ENCODE measurements at places on chromosomes 4 and X.

DNA sequence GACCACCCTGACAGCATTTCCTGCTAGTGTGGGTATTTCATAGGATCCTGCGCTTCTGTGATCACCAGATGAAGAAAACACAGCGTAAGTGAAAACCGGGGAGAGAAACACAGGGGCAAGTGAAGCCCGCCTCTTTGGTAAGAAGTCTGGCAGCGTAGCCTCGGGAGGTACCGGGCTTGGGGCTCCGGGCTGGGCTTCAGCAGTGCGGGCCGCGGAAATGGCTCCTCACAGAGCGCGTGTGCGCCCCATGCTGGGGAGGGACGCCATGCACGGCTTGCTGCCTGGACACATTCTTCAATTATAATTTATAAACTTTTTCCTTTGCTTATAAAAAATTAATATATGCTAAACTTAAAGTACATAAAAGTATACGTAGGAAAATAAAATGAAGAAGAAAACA, 151.5 kb downstream of the AFAP1 start:
- no peak for DNase-seq

DNA sequence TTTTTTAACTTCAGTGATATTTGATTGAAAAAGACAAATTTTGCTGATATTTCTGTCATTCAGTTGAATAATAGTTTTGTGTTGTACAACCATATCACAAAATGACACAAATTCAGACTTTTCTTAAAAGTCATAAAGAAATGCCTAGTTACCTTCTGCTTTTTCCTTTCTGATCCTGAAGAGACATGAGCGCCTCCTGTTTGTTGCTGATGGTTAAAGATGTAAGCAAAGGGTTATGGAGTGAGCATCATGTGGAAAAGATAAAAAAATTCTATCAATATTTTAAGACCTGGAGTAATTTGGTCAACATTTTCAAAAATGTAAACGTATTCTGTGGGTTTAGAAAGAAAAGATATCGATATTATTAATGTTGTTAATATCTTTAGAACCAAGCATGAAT, 669.9 kb upstream of the NR3C2 start:
- DNase-seq, result no peak

GRCh38 chr4:60723796-60724195, 476.3 kb upstream of the ADGRL3 start:
- DNase-seq, result no peak

DNA sequence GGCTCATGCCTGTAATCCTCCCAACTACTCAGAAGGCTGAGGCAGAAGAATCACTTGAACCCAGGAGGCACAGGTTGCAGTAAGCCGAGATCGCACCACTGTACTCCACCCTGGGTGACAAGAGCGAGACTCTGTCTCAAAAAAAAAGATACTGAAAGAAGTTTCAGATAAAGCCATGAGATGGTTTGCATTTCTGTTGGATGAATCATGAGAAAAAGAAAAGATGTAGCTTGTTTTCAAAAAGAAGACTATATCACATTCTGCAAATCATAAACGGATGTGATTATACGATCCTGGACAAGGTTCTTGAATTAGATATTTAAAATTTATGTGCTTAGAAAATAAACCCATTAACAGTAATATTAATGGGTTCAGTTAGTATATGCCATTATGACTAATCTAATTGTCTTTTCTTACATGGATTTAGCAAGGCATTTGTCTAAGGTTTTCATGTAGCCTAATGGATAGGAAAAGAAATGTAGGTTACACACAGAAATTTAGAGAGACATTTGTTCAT, 345.9 kb downstream of the SLC7A11 start:
- no peak for DNase-seq

GRCh38 chr4:40710484-40711254, 39.1 kb upstream of the NSUN7 start:
- no peak for DNase-seq

DNA sequence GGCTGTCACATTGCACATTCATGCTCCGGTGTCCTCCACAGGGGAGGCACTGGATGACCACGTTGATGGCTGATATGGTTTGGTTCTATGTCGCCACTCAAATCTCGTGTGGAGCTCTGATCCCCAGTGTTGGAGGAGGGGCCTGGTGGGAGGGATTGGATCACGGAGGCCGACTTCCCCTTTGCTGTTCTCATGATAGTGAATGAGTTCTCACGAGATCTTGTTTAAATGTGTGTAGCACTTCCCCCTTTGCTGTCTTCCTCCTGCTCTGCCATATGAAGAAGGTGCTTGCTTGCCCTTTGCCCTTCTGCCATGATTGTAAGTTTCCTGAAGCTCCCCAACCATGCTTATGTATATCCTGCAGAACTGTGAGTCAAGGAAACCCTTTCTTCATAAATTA, 22.3 kb upstream of the NAT8L start:
- no peak for DNase-seq

- peak; percentile 4 for DNase-seq
These were observed 153.8 kb upstream of the RAPGEF2 start for GRCh38 chr4:158949099-158949498.

DNA sequence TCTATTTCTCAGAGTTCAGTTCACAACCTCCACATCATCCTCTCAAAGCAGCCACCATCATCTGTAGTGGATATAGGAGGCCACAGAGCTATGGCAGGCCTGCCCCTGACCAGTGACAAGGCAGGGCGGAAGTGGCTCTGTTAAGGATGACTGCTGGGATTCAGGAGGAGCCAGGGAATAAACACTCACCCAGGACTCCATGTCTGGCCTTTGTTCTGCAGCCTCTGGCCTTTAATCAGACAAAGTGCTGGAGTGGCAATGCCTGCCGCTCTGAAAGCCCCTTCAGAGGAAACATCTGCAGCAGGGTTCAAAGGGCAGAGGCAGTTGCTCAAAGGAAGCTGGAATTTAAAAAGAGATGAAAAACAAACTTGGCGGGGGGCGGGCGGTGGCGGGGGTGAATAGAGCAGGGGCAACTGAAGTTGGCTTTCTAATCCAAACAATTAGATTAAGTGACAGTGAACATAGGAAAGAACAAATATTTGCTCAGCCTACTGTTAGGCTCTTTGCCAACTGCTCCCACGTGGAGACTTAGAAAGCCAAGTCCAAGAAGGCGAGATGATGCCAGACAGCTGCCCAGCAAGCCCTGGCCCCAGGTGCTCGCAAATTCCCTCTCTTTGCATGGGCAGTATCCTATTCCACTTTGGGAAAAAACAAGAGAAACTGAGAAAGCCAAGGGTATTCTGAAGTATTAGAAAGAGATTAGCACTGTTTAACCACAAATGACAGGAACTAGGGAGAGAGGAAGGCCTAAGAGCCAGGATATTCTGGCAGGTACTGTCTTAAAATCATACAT, 5.5 kb downstream of the MPP1 start:
- DNase-seq, result no peak

- no peak for DNase-seq
These were observed 156.9 kb downstream of the AFAP1 start for GRCh38 chr4:7782783-7783182.

GRCh38 chrX:13001961-13002671, 27.2 kb downstream of the TMSB4X start:
- DNase-seq, result peak; percentile 51

GRCh38 chr4:183173580-183174526, 74.8 kb downstream of the WWC2 start:
- DNase-seq, result no peak

DNA sequence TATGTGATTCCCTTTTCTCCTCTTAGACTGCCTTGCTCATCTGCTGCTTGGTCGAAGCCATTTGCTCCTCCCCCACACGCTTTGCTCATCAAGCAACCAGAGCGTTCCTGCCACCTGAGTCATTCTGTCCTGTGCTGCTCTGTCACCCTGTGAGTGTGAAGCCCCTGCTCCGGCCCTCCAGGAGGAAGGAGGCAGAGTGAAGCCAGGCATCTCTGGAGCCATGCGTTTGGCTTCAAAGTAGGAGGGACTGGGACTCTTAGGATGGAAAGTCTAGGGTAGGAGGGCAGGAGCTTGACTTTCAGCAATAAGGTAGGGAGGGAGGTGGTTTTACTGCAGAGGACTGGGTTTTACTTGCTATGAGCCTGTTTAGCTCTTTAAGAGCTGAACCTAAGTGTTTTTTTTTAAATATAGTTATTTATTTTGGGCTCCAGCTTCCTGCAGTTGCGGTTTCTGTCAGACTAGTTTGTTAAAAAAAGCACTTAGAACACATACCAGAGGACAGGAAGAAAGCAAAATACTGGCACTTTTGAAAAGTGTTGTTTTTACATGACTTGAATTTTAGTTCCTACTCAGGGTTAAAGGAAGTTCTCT, 63.6 kb downstream of the SPINK2 start:
- DNase-seq, result peak; percentile 70

GRCh38 chr4:11529625-11530201, 101.0 kb upstream of the HS3ST1 start:
- no peak for DNase-seq

GRCh38 chr4:153348006-153348405, 3.5 kb downstream of the MND1 start:
- DNase-seq, result no peak

DNA sequence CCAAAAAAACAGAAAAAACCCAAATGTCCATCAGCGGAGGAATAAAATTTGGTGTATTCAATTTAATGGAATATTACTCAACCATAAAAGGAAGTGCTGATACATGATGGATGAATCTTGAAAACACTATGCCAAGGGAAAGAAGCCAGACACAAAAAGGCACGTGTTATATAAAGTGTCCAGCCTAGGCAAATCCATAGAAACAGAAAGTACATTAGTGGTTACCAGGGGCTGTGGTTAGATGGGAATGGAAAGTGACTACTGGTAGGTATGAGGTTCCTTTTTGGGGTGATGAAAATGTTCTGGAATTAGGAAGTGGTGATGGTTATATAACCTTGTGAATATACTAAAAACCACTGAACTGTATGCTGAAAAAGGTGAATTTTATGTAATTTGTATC, 3.5 kb upstream of the CDKL2 start:
- DNase-seq, result no peak

DNA sequence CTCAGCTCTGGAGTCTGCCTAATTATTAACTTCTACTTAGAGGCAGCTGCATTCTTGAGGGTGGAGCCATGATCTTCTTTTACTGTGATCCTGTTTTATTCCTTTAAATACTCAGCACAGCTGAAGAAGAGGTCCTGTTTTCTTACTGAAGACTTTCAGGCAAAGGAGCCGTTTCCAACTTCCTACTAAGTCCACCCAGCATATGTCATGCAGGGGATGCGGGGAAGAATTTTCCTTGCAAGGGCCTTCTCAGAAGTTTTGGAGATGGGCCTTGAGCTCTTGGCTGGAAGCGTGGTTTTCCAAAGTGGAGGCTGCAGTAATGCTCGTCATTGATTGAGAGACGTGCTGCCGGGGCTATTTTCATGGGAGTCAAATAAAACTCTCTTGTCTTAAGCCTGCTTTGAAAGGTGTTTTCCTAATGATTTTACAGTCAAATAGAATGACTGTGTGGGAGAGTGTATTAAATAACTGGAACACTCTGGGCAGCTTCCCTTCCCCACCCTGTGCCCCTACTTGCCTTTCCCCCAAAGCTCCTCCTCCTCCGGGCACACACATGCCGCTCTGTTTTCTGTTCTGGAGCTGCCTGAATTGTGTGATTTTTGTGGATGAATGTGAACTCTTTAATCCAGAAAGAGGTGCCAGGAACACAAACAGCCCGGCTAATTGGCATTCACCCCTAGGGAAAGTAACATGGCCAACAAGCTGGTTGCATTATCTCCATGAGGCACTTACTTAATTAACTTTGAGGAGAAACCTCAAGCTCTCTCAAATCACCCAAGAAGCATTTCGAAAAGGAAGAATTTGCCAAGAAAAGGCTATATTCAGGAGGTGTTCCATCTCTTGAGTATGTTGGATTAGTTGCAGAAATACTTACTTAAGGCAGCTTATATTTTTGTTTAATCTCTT, 28.1 kb downstream of the FGF2 start:
- DNase-seq, result no peak

DNA sequence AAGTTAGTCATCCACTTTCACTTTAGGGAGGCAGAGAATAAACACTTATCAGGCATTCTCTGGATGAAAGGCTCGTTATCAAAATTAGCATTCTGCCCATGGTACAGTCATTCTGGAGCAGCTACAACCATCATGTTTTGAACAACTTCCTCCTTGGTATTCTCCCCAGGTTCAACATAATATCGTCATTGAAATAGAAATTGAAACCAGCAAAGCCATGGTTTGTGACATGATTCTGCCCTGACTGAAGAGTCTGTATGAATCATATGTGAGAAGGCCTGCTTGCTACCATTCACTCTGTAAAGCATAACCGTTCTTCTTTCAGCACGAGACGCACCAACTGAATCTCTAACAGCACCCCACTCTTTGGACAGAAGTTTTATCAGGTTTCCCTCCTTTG, 127.5 kb upstream of the RADX start:
- peak; percentile 46 for DNase-seq

DNA sequence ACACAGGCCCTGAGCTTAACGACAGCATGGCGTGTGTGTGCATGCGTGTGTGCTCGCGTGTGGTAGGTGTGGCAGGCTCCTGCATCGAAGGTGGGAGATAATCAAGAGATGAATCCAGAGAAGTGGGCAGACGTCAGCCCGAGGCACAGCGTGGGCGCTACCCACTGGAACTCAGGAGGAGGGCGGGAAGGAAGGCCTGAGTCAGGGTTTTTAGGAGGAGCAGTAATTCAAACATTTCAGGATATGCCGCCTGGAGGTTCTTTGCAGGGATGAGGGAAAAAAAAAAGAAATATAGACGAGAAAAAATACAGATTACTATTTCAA, 66.3 kb upstream of the STX18 start:
- DNase-seq, result no peak

GRCh38 chr4:103361926-103362325, 163.8 kb upstream of the CENPE start:
- DNase-seq, result no peak

GRCh38 chr4:56619160-56619559, 61.9 kb downstream of the HOPX start:
- DNase-seq, result no peak

- DNase-seq, result no peak
These were observed 850.4 kb upstream of the AADAT start for GRCh38 chr4:170940043-170940724.

DNA sequence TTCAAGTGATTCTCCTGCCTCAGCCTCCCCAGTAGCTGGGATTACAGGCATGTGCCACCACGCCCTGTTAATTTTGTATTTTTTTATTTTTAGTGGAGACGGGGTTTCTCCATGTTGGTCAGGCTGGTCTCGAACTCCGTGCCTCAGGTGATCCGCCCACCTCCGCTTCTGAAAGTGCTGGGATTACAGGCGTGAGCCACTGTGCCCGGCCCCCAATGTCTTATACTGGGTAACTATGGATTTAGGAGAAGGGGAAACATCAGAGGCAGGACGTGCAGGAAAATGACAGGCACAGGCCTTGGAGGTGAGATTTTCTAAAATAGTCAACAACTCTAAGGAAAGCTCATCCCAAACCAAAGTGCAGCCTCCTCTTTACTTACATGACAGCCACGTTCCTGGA, 11.1 kb upstream of the TSPYL2 start:
- DNase-seq, result no peak

DNA sequence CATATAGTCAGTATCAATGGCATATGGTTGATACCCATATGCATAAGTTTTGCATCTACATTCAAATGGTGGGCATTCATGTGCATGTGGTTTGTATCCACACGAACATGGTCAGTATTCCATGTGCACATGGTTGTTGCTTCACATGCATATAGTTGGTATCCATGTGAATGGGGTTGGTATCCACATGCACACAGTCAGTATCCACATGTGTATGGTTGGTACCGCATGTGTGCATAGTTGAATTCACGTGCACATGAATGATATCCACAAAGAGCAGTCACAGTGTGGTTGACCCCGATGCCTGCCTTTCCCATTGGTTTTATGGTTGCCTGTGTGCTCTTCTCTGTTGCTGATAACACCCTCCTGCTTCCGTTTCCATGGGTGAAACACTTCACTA, 427.9 kb downstream of the STIM2 start:
- DNase-seq, result no peak

Measured in CD4-positive, alpha-beta T cell treated with Interleukin-15 for 4 hours (primary cell).